Vagina (tissue), 2 donors: ENCODE measurements at places on chromosomes 7 and 10. TPM values are rescaled to one million over a fixed set of nuclear protein-coding genes. Genes with fewer than 3 reads are reported as not detected.

The CARD11 gene
- 2.9 TPM for total RNA-seq

DNA sequence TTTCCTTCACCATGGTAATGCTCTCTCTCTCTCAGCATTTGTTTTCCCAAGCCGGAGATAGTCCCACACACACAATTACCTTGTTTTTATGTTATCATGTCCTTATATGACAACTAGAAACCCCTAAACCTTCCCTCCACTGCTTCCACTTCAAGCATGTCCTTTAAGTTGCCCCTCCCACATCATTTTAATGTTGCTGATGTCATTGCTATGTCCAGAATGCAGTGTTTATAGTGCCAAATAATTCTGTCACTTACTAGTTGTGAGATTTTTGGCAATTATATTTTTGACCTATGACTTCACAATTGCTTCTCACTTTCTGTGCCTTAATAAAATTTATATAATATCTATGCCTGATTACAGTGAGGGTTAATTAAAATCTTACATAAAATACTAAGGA lies 645.9 kb downstream of the XPNPEP1 start:
- no peak for DNase-seq

GRCh38 chr7:121042899-121043298 lies 54.4 kb downstream of the CPED1 start:
- no peak for DNase-seq

The CALHM2 gene
- 94.3 TPM for total RNA-seq

- no peak for DNase-seq
Observed at GRCh38 chr10:45076891-45077290, 76.2 kb downstream of the ZNF22 start.

- no peak for DNase-seq
Observed at GRCh38 chr7:56019501-56019900, 31.7 kb downstream of the PSPH start.

- DNase-seq, result no peak
Observed at GRCh38 chr7:7315851-7316250, 133.5 kb downstream of the C1GALT1 start.

The COL13A1 gene
- not detected for total RNA-seq

DNA sequence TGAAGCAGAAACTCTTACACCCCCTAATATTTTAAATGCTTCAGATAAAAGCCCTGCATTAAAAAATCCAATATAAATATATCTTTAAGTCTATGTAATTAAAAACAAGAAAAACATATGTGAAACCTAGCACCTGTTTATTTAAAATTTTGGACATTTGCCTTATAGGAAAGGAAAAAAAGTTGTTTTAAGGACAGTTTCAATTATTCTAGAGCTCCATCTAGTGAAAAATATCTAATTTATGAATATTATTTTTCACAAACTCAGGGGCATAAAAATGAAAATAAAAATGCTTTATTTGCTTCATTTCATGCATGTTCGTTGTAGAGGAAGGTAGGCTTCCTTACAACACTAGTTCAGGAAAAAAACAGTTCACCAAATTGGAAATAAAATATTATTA lies 26.1 kb downstream of the ENKUR start:
- DNase-seq, result no peak

- peak; percentile 58 for DNase-seq
Observed at GRCh38 chr10:124214610-124215375, 121.4 kb upstream of the CHST15 start.

DNA sequence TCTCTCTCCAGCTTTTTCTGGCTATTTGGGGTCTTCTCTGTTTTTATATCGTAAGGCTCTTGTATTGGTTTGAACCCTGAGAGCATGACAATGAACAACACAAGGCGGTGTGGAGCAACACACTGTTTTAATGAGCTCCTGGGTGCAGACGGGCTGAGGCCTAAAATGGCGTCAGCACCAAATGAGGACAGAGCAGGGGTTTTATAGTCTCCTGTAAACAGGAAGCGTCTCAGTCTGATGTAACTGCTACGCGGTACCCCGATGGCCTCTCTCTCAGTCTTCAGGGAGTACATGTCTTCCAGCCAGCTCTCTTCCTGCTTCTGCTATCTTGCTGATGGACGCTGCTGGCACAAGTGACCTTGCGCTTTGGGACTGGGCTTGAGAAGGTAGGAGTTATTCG lies 95.9 kb upstream of the CCDC71L start:
- DNase-seq, result no peak

DNA sequence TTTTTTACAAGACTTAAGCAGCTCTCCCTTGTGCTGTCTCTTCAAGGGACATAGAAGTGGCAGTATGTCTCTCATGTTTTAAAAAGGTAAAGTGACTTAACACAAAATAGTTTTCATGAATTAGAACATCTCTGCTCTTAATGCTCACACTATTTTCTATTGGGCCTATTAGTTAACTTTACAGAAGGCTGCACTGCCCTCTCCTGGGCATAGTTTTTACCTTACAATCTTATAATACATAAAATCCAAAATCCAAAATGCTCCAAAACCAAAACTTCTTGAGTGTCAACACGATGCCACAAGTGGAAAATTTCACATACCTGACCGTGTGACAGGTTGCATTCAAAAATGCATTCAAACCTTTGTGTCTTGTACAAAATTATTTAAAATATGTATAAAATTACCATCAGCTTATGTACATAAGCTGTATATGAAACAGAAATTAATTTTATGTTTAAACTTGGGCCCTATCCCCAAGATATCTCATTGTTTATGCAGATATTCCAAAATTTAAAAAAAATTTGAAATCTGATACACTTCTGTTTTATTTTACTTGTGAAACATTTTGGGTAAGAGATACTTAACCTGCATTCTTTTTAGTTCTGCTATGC lies 25.8 kb downstream of the TES start:
- no peak for DNase-seq

DNA sequence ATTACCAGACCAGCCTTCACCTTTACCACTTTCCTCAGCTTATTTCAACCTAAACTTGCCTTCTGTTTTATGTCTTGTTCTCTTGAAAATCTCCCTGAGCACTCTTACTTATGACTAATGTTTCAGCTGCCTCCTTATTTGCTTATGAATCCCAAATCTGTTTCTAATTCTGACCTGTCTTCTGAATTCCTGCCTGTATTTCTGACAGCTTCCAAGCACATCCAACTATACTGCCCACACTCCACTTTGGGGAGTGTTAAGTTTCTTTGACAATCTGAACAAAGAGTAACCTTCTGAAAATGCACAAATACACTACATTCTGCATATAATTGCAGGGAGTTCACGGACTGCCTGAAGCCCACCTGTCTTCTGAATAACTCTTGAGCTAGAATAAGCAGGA lies 48.7 kb downstream of the ARMC3 start:
- no peak for DNase-seq

The STAG3 gene
- not detected for total RNA-seq

DNA sequence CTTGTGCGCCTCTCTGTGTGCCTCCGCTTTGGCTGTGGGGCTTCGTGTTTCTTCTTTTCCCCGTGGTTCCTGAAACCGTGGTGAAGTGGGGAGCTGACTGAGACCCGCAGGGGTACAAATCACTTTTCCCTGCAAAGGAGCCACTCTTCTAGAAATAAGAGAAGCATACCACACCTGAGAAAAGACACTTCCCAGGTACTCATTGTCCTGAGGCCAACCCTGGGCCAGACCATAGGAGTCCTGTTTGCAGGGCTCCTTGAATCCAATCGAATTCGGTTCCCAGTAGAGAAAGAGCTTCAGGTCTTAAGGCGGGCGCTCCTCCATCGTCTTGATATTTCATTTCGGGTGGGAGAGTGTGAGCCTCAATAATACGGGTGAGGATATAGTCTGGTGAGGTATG lies 32.4 kb upstream of the ZNF273 start:
- no peak for DNase-seq

- DNase-seq, result no peak
Observed at GRCh38 chr7:95105627-95106026, 198.2 kb downstream of the PPP1R9A start.

DNA sequence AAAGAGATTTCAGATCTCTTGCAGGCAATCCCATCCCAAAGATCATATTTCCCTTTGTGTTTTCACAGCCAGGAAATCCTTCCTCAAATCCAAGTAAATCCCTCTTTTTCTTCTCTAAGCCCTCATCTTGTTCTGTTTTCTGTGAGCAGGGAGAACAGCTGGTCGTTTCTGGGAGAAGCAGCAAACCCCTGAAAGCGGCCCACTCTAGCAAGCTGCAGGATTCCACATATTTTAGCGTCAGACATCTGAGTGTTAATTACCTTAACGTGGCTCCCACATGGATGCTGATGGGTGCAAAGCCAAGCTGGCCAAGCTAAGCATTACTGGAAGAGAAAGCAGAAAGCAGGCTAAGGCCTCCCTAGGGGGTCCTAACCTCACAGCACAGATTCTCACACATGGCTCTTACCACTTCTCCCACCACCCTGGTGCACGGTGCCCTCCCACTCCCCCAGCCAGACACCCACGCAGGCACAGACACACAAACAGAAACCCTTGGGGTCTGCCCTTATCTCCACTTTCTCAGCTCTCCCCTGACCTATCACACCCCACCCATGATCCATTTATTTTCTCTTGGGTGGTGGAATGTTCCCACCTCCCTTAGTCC lies 551.0 kb upstream of the AUTS2 start:
- DNase-seq, result no peak

- DNase-seq, result no peak
Observed at GRCh38 chr7:1025743-1026581, 18.4 kb upstream of the GPR146 start.

- no peak for DNase-seq
Observed at GRCh38 chr10:118035354-118036005, 11.3 kb downstream of the RAB11FIP2 start.

The OR2AE1 gene
- total RNA-seq, result not detected

DNA sequence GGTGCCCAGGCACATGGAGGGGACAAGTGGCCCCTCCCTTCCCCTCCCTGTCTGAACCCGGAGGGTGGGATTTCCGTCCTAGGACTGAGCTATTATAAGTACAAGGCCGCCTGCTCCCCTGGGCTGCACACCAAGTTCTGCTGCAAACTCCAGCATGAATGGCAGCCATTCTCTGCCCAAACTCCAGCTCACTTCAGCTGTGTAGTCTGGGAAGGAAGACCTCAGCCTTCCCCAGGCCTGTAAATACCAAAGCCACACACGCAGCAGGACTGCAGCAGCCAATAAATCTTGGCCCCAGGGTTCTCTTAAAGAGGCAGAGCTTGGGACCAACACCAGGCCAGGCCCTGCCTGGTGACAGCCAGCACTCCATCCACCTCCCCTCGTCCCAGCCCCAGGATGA lies 291.3 kb upstream of the ZMIZ1 start:
- DNase-seq, result no peak

- no peak for DNase-seq
Observed at GRCh38 chr10:117781216-117781831, 238.8 kb downstream of the EMX2 start.

DNA sequence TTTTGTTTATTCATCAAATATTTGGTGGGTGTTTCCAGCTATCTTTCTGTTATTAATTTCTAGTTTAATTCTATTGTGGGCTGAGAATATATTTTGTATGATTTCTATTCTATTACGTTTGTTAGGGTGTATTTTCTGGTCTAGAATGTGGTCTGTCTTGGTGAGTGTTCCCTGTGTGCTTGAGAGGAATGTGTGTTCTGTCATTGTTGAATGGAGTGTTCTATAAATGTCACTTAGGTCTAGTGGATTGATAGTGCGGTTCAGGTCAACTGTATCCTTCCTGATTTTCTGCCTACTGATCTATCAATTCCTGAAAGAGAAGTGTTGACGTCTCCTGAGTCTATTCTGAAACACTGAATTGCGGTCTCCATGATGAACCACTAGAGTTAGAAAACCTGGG lies 8.5 kb downstream of the HTRA1 start:
- DNase-seq, result no peak

DNA sequence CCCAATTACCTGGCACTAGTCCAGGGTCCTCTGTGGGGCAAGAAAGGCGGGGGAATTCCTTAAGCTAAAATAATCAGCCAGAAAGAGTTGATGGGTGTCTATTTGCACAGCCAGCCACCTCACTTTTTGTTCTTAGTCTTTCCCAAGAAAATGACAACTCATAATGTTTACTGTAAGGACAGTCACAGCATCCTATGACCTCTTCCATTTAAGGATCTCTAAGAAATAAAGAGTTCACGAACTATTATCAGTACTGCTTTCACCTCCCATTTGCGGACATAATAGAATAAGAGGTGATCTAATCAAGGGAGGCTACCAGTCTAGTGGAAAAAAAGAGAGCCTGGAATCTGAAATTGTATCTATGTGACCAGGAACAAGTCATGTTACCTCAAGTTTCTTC lies 72.4 kb upstream of the LRRC17 start:
- DNase-seq, result no peak

DNA sequence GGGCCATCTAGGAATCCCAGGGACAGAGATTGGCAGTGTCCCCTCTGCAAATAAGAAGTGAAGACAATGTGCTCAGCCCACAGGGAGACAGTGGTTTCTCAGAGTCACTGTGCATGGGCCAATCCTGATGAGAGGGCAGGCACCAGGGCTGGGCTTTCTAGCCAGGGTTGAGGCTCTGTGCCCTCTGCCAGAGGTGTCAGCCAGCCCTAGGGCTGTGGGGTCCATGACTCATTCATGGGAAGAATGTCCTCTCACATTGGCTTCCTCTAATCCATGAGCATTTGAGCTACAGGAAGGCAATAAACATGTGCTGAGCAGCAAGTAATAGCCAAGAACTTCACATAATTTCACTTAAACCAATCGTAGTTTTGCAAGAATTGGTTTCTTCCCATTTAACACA lies 482.0 kb upstream of the MGMT start:
- no peak for DNase-seq

DNA sequence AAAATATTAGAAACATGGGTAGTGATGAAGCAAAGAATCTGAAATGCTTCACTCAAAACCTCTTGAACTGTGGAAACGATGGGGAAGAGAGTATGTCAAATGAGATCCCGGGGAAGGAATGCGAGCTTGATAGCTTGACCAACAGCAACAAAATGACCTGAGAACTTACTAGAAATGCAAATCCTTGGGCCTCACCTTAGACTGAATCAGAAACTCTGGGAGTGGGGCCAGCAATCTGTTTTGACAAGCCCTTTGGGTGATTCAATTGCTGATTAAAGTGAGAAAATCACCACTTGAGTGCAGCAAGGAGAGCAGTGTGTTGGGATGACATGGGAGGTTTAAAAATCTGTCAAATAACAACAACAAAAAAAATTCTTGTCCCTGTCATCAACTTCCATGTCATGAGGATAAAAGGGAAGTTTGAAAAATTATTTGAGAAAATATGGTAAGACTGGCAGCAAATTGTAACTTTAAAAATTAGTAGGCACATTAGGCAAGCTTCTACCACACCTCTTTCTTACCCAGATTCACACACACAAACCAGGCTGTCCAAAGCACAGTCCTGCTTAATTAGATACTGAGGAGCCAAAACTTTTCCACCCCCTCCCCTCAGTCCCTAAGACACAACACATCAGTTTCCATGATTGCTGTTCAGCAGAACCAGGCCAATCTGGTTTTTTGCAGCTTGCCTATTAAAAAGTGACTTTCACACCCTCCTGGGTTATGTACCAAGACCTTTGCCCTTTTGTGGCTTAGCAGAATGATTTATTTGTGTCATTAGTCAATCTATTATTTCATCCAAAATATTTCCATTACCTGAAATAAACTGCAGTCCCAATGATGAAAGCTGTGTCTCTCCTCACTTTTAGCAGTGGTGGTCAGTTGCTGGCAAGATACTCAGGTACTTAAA lies 15.6 kb downstream of the CALCR start:
- no peak for DNase-seq

- DNase-seq, result no peak
Observed at GRCh38 chr7:18700147-18700546, 204.6 kb downstream of the HDAC9 start.

The LRRD1 gene
- total RNA-seq, result 0.49 TPM

- no peak for DNase-seq
Observed at GRCh38 chr10:116947841-116948529, 57.0 kb downstream of the SHTN1 start.
